Suppressor macrophage treated with lipopolysaccharide for 1 hour (primary cell): ENCODE measurements at places on chromosomes 3 and 15.

GRCh38 chr3:159855599-159856346, 132.9 kb upstream of the IL12A start:
- DNase-seq, result no peak

- DNase-seq, result no peak
Observed at GRCh38 chr3:25588441-25589103, 76.1 kb downstream of the TOP2B start.

DNA sequence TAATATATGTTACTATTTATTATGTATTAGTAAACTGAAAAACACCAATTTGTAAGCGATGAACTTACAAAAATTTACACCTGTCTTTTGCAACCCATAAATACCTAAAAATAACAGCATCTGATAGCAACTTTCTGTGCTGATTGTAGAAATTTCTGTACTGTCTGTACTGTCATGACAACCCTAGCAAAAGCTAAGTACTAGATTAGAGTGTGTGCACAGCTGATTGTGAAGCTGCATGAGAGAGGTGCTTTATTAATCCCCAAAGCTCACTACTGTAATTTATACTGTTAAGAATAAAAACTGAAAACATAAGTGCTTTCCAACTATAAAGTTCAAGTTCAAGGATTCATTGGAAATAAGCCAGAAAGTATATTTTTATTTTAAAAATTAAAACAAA, 815 bp downstream of the BCL2A1 start:
- no peak for DNase-seq

DNA sequence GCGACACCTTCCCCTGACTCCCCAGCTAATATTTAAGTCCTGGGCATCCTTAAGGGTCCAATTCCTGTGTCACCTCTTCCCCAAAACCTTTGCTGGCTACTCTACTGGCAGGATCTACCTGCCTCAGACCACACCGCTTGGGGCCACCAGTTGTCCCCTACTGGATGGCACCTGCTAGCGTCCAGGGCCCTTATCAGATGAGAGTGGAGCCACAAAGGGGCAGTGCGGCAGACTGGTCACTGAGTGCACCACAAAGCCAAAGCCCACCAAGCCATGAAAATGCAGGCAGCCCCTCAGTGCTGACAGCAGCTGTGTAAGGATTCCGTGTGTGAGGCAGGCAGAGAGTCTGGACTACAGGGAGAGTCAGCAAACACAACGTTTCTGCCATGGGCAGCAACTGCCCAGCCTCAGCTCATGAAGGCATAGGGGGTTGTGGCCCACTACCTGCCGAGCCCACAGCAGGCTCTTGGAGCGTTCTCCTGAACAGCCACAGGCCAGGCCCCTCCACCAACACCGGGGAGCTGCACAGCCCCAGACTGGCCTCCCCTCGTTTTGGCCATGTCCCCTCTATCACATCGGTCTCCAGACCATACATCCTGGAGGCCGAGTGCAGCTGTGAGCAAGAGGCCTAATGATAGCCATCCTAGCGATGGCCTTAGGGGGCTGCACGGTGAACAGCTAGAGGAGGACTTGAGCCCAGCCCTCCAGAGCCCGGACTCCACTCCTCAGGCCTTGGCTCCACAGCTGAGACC, 32.3 kb downstream of the ALDH1L1 start:
- no peak for DNase-seq

DNA sequence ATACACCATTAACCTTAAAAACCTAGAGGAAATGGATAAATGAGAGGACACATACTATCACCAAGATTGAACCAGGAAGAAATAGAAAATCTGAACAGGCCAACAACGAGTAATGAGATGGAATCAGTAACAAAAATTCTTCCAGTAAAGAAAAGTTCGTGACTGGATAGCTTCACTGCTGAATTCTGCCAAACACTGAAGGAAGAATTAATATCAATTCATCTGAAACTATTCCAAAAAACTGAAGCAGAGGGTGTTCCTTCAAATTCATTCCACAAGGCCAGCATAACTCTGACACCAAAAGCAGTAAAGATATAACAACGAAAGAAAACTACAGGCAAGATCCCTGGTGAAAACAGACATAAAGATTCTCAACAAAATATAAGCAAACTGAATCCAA, 195.8 kb upstream of the GPR149 start:
- DNase-seq, result no peak

- peak; percentile 79 for DNase-seq
Observed at GRCh38 chr3:138862924-138863775, 28.4 kb upstream of the PIK3CB start.

GRCh38 chr3:67557848-67558355, 96.5 kb downstream of the SUCLG2 start:
- DNase-seq, result no peak

DNA sequence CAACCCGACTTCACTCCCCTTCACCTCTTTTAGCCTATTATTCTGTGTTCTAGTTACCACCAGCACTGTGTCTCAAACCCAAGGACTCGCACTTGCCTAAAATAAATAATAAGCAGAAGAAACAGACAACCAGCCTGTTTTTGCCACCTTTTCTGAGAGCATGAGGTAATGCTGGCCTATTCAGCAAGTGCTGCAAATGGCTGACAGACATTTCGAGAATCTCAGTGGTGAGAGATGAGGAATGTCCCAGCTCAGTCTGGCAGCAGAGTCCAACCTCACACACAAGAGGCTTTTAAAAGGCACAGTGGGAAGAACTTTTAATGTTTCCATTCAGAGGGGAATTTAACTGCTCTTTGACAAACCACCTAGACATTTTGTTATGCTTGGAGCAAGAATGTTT, 143.3 kb upstream of the GMNC start:
- DNase-seq, result no peak

DNA sequence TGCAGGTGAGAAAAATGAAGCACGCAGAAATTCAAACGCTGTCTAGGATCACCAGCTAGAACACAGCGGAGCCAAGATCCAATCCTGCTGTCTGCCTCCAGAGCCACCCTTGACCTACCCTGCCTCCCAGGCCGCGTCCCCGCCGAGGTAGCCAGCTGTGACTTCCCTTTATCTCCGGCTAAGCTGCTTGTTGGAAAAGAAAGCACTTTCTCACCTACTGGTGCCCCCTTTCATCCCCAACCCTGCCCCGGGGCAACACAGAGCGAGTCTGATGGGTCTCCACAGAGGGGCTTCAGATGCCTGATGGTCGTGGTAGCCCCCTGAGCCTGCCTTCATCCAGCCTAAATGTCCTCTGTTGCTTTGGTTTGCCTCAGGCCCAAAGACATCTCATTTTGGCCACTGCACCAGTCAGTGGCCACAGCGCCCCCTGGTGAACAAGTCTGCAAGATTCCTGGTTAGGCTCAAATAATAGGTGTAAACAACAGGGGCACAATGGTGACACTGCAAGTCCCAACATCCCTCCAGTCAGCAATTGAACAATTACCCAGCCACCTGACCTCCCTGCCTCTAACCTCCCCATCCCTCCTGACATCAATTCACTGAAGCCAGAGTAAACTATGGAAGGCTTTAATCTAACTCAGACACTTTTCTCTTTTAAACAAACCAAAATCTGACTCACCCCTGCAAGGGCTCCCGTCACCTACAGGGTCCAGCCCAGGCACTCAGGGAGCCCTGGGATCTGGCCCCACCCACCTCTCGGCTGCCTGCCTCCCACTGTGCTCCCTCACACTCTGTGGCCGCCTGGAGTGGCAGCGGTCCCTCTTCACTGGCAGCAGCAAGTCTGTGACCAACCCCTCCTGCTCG, 27.3 kb upstream of the BCL2L10 start:
- peak; percentile 90 for DNase-seq

DNA sequence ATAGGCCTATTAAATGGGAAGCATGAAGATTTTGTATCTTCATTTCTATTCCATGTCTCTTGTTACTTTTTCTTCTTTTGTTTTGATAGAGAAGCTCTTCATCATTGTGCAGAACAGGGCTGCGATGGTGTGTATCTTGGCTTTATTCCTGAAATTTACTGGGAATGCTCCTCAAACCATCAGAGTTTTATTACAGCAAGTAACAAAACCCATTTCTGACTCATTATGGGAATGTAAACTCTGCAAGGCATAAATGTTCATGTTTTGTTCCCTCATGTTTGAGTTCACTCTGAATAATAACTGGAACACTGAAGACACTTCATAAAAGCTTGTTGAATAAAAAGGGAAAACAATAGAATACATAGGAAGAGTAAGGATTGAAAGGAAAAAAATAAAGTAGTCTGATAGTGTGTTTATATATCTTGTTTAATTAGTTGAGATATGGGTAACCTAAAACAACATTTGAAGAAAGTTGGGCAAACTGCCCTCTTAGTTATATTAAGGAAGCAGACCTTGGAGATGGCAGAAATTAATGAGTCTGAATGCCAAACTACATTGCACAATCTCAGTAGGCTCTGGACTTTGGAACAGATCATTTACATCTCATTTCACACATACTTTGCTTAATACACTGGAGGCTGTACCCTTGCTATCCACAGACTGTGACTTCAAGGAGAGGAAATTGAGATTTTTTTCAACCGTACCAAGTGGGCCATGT, 521.5 kb downstream of the GRM7 start:
- no peak for DNase-seq

DNA sequence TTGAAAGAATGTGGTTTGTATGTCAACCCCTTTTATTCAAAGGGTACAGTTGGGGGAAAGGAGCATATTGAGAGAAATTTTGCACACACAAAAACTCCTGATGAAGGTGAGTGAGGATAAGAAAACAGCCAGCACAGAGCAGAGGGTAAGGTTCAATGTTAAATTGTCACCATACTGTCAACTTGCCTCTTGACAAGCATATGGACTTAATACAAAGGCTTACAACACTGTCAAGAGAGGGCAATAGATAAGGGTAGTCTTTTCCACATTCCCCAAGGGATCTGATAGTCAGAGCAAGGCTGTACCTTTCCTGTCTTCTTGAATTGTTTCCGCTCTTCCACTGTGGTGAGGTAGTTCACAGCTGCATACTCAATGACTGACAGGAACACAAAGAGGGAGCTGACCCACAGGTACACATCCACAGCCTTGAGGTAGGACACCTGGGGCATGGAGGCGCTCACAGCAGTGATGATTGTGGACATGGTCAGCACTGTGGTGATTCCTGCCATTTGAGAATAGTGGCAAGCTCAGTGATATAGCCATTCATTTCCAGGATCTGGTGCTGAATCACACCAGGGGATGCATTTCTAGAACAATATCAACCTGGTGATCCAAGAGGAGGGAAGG, 20.4 kb upstream of the RIOX2 start:
- DNase-seq, result no peak

- no peak for DNase-seq
Observed at GRCh38 chr15:45586125-45586524, 1.1 kb upstream of the BLOC1S6 start.

- peak; percentile 72 for DNase-seq
Observed at GRCh38 chr15:31487811-31488436, 161.3 kb downstream of the KLF13 start.

- DNase-seq, result peak; percentile 96
Observed at GRCh38 chr15:57561041-57561711, 30.5 kb upstream of the MYZAP start.

GRCh38 chr15:92069308-92070250, 216.1 kb downstream of the SLCO3A1 start:
- peak; percentile 98 for DNase-seq

DNA sequence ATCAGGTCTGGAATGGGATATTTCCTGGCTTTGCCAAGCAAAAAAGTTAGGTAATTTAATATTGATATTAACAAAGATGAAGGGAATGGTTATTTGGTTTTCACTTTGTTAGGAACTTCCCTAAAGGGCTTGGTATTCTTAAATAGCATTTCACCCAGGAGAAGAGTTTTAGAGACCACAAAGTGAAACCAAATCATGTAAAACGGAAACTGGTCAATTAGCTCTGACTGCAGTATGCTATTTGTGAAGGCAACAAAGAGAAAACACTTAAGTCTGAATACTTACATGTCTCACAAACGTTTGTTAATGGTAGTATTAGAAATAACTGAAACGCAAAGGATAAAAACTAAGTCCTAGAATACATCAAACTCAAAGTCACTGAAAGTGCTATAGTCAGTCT, 32.4 kb upstream of the SETMAR start:
- peak; percentile 55 for DNase-seq

DNA sequence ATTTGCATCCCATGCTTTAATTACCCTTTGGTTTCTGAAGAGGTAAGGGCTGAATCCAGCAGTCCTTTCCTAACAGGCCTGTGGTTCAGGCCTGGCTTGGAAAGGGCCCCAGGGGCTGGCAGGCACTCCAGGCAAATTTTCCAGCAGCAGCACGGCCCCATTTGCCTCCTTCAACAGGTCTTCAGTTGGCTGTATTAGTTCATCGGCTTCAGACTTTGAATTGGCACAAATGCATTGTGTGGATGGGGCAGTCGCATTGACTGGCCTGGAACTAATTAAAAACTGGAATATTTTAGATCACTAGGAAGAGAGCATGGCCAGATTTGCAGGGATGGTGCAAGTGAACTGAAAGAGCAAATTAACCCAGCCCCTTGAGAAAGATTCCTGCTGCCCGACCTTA, 207.8 kb upstream of the MCTP2 start:
- no peak for DNase-seq

DNA sequence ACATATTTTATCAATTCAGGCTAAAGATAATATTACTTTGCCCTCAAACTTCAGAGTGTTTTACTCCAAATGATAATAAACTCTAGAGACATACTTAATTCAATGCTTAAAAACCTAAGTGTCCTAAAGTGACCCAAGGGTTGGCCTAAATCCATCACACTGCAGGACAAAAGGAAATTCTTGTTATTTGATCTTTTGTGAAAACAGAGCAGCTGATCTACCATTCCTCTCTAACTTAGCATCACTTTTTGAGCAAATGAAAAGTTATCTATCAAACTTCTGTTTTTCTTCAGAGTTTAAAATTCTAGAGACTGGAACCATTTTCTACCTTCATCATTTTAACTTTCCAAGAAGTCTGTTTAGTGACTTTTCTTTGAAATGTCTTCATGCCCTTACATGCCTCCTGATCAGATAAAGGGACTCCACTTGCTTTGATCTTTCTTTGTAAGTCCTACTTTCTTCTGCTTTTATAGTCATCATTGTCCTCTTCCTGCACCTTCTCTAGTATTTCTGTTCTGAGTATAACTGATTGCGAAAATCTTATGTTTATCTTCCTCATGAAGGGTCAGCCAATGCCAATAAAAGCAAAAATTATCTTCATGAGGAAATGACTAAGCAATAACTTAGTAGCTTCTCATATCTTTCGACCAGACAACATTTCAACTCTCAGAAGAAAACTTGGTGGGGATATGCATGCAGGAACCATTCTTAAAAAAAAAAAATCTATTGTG, 378.7 kb upstream of the TGFBR2 start:
- peak; percentile 61 for DNase-seq

DNA sequence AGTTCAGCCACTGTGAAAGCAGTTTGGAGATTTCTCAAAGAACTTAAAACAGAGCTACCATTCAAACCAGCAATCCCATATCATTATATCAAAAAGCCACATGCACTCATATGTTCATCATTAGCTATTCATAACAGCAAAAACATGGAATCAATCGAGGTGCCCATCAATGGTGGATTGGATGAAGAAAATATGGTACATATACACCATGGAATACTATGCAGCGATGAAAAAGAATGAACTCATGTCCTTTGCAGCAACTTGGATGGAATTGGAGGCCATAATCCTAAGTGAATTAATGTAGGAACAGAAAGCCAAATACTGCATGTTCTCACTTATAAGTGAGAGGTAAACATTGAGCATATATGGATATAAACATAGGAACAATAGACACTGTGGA, 32.1 kb downstream of the IMPG2 start:
- no peak for DNase-seq
